ENCODE measurements at places on chromosomes 4 and X.
A peak's percentile ranks its signal among the peaks of the same experiment; 100 is the strongest.

GRCh38 chr4:126386512-126386911 lies 1071.8 kb downstream of the FAT4 start:
- peak; percentile 42 for DNase-seq

- DNase-seq, result peak; percentile 31
These were observed 146.1 kb downstream of the DCTD start for GRCh38 chr4:182770996-182771514.

DNA sequence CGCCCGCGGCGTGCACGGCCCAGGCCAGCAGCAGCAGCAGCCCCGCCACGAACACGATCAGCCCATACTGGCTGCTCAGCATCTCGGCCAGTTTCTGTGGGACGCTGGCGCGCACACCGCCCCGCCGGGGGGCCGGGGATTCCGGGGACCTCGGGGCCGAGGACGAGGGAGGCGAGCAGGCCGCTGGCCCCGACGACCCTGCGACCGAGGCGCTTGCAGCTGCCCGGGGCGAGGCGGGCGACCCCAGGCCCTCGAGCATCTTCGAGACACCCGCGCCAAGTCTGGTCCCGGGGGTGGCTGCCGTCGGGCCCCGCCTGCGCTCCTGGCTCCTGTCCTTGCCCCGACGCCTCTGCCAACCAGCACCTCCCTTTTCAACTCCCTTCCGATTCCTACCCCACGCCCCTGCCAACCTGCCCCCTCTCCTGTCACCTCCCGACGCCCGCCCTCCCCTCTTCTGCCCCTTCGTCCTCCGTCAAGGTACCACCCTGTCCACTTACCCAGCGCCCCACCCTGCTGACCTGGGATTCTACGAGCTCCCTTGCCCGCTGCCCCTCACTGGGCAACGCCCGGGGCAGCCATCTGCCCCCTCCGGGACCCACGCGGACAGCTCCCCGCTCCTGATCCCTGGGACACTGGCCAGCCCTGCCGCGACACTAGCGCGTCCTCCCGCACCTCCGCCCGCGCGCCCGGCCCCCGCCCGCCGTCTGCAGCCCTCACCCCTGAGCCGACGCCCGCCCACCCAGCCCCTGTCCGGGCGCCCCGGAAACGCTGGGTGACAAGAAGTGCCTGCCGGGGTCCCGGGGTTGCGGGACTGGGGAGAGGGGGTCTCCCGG lies at the start of gene OTOP1:
Gene OTOP1, minus strand, starts transcription at position 324 of the 833 bp plus-strand sequence. Its CDS starts 65 bp downstream, at position 259.
- DNase-seq, result no peak

DNA sequence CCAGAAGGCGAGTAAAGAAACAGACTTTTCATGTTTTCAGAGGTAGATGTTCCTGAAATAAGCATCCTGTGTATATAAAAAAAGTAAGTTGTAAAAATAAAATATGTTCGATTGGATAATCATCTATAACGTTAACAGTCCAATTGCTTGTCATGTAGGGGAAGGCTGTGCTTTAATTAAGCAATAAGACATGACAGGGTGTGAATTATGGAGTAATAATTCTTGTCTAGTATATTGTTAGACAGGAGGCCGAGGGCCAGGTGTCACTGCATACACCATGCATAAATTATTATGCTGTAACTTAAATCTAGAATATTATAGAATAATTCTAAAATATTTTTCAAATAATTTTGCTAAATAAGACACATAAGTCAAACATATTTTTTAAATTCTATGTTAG lies 494.6 kb upstream of the TENM3 start:
- no peak for DNase-seq

GRCh38 chr4:114265342-114265741 lies 285.9 kb upstream of the ARSJ start:
- DNase-seq, result no peak

- no peak for DNase-seq
These were observed 752.9 kb downstream of the TRAM1L1 start for GRCh38 chr4:116332508-116332907.

GRCh38 chr4:94758141-94758699 lies 465 bp downstream of the BMPR1B start:
- no peak for DNase-seq

GRCh38 chrX:110852180-110852579 lies 56.6 kb upstream of the CHRDL1 start:
- no peak for DNase-seq

GRCh38 chrX:15170927-15171326 lies 99.0 kb downstream of the ASB9 start:
- DNase-seq, result peak; percentile 12

GRCh38 chr4:76252271-76252653 lies 741 bp downstream of the FAM47E start:
- DNase-seq, result no peak

DNA sequence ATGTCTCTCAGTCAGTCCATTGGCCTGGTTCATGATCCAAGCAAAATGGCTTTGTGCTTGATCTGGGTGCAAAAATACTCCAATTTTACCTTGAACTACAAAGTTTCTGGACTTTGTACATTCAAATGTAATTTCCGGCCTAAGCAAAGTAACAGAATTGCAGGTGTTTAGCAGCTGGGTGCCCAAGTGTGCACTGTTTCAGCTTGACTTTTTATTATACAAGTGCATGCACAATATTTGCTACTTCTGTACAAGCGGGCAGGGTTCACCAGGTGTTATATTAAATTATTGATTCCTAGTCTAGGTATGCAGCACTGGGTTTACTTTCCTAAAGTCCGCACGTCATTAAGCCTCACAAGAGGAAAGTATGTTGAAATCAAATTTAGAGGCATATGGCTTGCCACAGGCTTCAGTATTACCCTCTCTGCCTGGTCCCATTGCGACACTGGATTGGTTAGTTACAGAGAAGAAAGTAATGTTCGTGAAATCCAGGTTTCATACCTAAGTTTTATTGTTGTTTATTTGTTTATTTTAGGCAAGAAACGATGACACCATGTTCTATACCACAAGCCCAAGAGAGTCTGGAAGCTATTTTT lies 376.9 kb upstream of the CTSO start:
- no peak for DNase-seq

DNA sequence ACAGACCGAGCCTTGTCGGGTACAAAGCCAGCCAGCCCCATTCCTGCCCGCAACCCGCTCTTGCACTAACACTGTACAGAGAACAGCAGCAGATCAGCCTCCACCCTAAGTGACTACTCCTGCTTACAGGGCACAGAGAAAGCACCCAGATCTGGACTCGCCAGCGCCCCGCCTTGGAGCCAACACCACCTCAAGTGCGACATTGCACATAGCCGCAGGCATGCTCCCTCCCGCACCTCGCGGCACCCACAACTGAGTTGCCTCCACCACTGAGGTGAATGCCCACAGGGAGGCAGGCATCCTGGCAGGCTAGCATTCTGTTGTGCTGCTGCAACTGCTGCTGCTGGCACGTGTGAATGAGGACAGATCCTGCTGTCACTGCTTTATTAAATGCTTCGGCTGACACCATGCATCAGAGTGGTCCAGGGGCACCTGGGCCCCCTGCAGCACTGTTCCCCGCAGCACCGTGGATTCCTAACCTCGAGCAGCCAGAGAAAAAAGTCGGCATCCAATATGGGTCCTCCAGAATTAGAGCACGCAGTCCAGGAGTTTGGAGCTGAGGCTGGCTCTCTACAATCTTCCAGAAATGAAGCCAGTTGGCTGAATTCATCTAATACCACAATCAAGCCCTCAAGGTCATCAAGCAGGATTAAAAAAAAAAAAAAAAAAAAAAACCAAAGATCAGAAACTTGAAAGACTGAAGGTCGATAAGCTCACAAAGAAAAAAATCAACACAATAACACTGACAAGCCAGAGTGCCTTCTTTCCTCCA lies 352.9 kb downstream of the GASK1B start:
- no peak for DNase-seq

GRCh38 chrX:10656214-10656613 lies 35.8 kb upstream of the MID1 start:
- DNase-seq, result no peak

DNA sequence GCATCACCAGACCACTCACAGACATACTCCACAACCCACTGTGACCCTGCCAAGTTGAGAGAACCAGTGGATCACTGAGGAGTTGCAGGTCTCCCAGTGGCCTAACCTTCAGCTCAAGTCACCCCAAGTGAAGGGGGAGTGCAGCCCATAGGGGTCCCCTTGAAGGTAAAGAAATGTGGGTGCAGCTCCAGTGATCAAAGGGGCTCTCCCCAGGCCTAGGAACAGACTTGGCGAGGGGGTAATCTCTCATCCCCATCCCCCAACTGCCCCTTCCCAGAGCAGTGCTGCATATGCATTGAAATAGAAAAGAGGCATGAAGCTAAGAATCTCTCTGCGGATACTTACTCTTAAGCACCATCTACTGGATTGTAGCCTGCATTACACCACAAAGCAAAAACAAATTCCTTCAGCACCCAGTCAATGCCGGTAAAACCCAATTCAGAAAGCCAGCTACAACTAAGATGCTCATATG lies 27.0 kb downstream of the MAGEE1 start:
- DNase-seq, result no peak

DNA sequence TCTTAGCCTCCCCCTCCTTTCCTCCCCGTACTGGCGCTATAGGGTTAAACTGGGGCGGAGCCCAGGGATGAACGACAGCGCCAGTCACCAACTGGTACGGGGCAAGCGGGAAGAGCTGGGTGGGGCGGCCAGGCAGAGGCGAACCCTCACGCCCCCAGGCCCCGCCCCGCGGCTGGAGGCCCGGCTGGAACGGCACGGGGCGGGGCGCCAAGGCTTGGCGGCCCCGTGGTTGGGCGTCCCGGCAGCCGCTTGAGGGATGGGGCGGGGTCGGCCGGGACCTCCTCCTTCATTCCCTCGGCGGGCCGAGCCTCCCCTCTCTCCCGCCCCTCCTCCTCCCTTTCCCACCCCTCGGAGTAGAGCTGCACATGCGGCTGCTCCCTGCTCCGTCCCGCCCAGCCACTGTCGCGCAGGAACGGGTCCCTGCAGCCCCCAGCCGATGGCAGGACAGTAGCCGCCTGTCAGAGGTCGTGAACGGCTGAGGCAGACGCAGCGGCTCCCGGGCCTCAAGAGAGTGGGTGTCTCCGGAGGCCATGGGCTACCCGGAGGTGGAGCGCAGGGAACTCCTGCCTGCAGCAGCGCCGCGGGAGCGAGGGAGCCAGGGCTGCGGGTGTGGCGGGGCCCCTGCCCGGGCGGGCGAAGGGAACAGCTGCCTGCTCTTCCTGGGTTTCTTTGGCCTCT lies at the start of gene EDA:
Gene EDA, plus strand, starts transcription at position 335 of the 678 bp plus-strand sequence.
- peak; percentile 24 for DNase-seq

DNA sequence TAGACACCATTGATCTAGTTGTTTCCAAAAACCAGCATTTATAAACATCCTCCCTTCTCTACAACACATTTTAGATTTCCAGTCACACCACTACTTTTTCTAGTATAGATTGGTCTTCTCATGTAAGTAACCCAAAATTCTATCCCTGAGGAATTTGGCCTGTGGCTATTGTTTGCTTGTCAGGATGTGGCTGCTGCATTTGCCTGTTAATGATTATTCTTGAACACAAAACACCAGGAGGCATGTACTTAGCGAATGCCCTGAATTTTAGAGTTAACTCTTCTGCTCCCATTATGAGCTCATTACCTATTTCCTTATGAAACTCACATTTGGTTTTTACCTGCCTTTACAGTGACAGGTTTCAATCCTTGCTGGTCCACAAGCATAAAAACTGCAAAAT lies 102.0 kb upstream of the FSTL5 start:
- no peak for DNase-seq

DNA sequence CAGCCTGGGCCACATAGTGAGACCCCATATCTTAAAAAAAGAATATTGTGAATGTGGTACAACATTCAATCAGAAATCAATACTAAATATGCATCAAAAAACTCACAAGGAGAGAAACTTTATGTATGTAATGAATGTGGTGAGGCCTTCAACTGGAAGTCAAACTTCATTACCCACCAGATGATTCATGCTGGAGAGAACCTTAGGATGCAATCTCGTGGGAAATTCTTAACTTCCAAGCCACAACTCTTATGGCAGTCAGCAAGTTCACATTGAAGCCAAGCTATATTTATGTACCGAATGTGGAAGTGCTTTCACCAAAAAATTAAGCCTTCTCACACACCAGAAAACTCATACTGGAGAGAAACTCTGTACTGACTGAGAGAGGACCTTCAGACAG lies 84.5 kb upstream of the UXT start:
- no peak for DNase-seq

- no peak for DNase-seq
These were observed 1197.2 kb downstream of the PCDH7 start for GRCh38 chr4:31917334-31917733.

GRCh38 chrX:11619441-11619840 lies 46.3 kb downstream of the ARHGAP6 start:
- no peak for DNase-seq

DNA sequence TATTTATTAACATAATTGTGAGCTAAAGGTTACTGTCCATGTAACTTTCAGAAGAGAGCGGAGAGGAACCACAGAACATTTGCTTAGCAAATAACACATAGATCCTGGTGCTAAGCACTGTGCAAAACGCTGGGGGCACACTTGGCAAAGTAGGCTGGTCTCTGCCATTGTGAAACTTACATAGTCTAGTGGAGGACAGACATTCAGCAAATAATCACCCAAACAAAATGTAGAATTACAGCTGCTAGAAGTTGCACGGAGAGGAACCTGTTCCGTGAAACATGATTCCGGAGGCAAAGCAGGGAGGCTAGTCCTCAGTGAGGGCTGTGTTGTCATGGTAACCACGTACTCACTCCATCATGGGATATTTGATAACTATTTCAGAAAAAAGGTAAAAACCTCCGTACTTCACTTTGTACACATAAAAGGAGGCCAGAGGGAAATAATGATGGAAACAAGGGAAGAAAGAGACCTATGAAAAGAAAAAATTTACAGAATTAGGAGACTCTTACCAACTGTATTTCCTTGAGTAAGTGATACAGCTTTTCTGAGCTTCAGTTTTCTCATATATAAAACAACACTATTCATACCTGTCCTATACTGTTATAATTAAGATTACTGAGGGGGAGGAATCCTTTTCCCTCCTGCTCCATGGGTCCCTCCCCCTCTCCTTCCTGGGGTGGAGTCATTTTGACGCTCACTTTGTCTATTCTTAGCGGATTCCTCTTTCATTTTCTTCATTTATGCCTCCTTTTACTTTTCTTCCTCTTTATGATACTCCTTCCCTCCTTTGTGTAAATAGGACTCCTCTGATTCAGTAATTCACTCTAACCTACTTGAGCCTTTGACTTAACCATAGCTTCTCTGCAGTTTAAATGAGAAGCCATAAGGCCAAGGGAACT lies 825 bp upstream of the RASGEF1B start:
- no peak for DNase-seq

DNA sequence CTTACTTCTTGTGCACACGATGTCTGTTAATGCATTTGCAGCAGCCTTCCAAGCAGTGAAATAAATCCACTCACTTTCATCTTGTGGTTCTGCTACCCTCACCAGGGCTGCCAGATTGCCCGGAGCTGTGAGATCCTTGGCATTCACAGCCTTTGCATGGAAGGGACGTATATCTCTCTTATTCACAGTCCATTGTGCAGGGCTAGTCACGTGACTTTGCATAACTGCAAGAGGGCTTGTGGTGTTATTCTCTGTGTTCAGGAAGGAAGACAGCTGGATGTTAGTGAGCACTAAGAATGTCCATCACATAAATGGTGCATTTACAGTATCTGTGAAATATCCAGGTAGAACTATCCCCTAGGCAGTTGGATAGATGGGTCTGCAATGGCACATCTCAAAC lies 96.5 kb upstream of the BEND4 start:
- DNase-seq, result no peak
